ENCODE measurements at places on chromosomes 1 and 21. TPM values are rescaled to one million over a fixed set of nuclear protein-coding genes. Genes with fewer than 3 reads are reported as not detected.

- DNase-seq: no peak
Measured at GRCh38 chr21:32994305-32994704, 31.4 kb upstream of the OLIG2 start.

GRCh38 chr1:44646261-44647110, 27.8 kb downstream of the TMEM53 start:
- no peak for DNase-seq

GRCh38 chr1:212271823-212272485, 13.3 kb upstream of the PPP2R5A start:
- DNase-seq: no peak

DNA sequence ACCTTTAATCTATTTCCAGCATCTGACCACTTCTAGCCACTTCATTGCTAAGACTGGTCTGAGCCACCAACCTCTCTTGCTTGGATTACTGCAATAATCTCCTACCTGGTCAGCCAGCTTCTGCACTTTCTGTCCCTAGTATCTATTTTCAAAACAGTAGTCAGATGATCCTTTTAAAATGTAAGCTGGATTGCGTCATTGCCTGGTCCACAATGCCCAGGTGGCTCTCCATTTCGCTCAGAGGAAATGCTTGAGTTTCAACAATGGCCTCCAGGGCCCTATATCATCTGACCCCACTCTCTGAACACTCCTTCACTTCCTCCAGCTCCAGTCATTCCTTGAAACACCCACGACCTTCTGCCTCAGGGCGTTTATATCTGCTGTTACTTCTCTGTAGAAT, 2.3 kb downstream of the FYB2 start:
- no peak for DNase-seq

Gene SMCP
- total RNA-seq: not detected

- no peak for DNase-seq
Measured at GRCh38 chr21:32819694-32820093, 48.1 kb upstream of the PAXBP1 start.

GRCh38 chr1:118627435-118627834, 360.7 kb downstream of the TBX15 start:
- DNase-seq: no peak

DNA sequence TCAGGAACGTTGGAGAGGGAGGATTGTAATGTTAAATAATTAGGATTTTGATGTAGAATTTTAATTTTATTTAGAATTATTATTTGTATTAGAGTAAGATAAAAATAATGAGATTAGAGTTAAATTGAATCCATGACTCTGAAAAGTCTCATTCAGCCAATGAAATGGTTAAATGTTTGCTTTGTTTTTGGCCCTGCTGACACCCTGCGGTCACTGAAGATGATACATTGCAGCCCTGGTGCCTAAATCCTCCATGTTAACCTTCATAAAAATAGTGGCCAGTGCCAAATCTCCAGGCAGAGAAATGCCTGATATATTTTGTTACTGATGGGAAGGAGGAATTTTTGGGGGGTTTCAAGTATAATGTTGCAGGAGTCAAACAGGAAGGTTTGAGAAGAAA, 27.3 kb upstream of the RLF start:
- DNase-seq: no peak

- no peak for DNase-seq
Measured at GRCh38 chr1:99756598-99756997, 9.8 kb downstream of the FRRS1 start.

Gene PCP4
- not detected for total RNA-seq

DNA sequence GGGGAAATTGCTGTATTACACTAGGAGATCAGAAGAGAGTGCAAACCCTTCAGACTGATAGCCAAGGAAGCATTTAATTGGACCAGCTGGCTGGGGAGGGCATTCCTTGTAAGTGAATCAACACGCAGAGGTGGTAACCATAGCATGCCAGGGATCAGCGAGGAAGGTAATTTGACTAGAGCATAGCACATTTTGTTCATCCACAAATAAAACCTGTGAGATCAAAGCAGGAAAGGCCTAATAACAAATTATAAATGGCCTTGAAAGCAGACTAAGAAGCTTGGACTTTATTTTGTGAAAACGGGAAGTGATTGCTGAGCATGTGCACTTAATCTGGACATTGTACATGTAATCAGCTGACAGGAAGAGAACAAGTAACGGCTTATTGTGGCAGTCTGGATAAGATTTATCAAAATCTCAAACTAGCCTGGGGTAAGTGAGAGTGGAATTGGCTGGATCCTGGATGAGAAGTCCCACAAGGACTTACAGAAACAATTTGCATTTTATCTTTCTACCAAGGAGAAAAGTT, 11.7 kb upstream of the CD55 start:
- peak; percentile 22 for DNase-seq

GRCh38 chr1:24727501-24728216, 17.6 kb upstream of the CLIC4 start:
- peak; percentile 41 for DNase-seq

- DNase-seq: no peak
Measured at GRCh38 chr1:108704496-108704895, 8.2 kb upstream of the FNDC7 start.

- no peak for DNase-seq
Measured at GRCh38 chr1:58108783-58109182, 437.7 kb downstream of the OMA1 start.
